ENCODE measurements at places on chromosomes 13 and 19.

DNA sequence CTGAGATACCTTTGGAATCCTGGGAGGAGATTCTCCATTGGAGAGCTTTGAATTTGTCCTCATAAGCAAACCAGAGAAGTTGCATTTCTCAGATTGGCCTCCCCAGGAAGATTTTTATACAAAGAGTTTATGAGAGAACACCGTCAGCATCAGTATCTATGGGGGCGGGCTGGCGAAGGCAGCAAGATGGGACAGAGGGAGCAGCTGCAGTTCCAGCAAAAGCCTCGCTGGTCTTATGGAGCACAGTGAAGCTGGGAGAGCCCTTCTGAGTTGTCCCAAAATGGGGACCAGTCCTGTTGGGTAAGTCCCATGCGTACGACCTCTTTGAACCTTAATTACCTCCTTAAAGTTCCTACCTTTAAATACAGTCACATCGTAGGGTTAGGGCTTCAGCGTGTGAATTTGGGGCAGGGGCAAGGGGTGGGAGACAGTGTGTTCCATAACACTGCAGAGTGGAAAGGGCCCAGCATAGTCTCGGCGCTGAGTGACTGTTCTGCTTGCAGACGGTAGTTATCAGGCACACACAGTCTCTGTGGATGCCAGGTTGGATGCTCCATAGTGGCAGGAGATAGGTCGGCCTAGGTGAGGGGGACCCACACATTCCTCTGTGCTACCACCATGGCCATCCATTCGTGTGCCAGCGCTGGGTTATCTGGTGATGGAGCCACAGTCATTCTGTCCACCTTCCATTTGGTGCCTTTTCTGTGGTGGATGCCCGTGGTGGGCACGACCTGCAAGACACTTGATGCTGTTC is 34.9 kb upstream of the GPR183 start:
- DNase-seq: no peak

DNA sequence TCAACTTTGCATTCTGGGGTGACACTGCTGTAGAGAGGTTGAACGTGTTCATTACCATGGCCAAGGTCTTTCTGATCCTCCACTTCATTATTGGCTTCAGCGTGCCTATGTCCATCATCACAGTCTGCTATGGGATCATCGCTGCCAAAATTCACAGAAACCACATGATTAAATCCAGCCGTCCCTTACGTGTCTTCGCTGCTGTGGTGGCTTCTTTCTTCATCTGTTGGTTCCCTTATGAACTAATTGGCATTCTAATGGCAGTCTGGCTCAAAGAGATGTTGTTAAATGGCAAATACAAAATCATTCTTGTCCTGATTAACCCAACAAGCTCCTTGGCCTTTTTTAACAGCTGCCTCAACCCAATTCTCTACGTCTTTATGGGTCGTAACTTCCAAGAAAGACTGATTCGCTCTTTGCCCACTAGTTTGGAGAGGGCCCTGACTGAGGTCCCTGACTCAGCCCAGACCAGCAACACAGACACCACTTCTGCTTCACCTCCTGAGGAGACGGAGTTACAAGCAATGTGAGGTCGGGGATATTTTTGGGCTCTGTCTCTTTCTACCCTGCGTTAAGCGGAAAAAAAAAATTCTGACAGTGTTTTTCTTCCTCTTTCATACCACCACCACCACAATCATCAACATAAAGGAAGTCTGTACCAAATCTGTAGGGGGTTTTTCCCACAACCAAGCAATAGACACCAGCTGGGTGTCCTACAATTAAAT is 29.5 kb downstream of the FPR3 start:
- no peak for DNase-seq

GRCh38 chr19:14554382-14554812 is 17.5 kb downstream of the NDUFB7 start:
- peak; percentile 36 for DNase-seq

- DNase-seq: no peak
Observed at GRCh38 chr13:28533125-28533436, 38.2 kb upstream of the FLT1 start.

DNA sequence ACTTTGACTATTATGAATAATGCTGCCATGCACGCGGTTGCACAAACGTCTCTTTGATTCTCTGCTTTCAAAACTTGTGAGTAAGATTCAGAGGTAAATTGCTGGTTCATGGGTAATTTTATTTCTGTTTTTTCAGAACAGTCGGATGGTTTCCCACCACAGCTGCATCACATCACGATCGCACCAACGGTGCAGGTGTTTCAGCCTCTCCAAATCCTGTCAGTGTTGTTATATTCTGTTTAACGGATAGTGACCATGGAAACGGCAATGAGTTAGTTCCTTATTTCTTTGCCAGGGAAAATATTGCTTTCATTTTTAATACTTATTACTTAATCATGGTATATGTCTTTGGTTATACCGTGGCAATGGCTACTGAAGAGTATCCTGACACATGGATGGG is 19.1 kb upstream of the ZNF835 start:
- DNase-seq: no peak

DNA sequence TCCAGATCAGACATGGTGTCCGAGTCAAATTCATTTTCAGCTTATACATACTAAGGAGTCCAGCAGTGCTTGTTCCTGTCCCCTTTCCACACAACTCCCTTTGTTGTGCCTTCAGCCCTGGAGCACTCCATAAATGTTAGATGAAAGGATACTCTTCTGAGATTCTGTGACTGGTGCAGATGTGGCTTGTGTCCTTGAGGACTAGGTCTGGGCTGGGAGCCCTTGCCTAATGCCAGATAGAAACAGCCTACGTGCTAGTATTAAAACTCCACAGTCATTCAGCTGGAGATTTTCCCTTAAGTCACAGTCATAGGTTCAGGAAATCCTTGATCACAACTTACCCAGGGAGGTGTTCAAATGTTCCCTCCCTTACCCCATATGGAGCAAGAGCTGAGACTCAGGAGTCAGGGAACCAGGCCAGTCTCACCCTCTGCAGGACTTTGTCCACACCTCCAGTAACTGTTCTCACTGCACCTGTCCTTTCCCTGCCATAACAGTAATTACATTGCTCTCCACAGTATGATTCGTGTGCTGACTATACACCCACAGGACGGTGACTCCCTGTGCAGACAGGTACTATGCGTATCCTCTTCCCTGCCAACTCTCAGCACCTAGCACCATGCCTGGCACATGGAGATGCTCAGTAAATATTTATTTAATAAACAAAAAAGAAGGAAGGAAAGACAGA is 15.5 kb upstream of the SERPINE3 start:
- no peak for DNase-seq

Measured in C1 segment of cervical spinal cord (tissue), 14 donors.